Hematopoietic multipotent progenitor cell treated with erythropoietin and hydrocortisone succinate and interleukin-3 and kit ligand, for 6 days (in vitro differentiated cells): ENCODE measurements at places on chromosomes 6 and 20.

GRCh38 chr6:104686550-104687175 is 173.1 kb downstream of the HACE1 start:
- DNase-seq: no peak

DNA sequence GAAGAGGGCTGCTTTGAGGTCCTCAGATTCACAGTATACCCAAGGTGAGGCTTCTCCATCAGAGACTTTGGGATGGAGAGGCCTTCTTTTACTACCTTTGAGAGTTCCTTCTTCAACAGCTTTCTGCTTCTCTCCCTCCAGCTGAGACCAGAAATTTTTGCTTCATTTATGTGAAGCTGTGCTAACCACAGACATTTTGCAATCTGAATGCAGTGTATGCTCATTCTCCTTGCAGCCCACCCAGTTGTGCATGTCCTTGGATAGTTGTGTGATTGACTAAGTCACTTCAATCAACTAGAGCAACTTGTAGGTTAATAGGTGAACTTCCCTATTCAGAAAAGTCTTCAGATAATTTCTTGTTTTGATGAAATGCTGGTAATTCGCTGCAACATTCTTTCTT is 20.1 kb downstream of the DCBLD1 start:
- no peak for DNase-seq

GRCh38 chr20:33404281-33404680 is 3.0 kb upstream of the CDK5RAP1 start:
- no peak for DNase-seq

- DNase-seq: peak; percentile 10
Observed at GRCh38 chr6:134632024-134632423, 314.1 kb upstream of the SGK1 start.

DNA sequence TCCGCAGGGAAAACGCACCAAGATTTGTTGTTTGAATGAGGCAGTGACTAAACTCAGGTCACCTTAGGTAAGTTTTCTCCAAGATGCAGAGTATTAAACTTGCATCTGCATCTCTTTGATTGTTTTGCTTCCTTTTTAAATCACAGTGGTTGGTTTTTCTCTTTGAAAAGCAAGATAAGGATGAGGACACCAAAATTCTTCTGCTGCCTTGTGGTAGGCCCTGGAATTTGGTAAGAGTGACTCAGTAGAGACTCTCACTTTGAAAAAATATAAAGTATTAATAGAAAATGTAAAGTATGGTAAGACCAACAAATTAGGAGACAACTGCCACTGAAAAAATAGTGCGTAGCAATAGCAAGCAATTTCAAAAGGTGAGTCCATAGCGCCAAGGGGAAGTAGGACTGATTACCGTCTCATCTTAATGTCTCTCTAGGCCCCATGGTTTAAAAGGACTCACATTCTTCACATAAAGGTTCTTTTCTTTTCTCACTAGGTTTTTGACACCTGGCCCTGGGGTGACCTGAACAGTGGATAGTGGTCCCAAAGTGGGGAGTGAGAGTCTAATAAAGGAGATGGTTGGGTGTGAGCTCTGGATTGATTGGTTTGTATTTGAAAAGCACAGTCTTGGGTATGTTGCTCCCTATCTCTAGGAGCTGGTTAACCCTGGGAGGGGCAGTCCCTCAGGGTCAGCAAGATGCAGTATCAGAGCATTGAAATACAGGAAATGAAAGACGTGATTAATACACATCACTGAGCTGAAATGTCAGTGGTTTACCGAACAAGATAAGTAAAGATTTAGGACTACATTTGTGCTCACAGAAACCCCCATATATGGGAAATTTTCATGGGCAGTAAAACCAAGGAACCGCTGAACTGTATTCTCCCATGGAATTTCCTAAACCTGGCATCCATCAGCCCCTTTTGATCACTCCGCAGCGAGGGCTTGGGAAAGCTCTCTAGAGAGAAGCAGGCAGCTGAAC is 221.2 kb downstream of the SLC24A3 start:
- DNase-seq: no peak
